ENCODE measurements at places on chromosomes 4 and X.

DNA sequence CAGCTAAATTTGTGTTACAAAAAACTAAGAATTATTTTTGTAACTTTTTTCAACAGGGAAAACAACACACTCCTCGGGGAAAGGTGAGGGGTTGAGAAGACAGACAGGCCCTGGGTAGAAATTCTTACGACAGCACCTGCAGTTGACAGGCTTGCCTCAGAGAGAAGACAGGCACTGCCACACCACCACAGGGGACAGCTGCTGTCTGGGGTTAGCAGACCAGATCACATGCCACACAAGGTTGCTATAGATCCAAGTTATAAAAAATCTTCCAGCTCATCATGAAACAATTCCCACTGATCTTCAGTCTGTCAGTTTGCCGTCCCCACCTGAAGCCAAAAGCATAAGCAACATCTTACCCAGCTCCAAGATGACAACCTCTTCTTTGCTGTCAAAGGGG lies 143.2 kb upstream of the ZCCHC13 start:
- H3K4me3 ChIP-seq = no peak overlapping the region
- no peak for DNase-seq
- H3K36me3 ChIP-seq = no peaks in the 10 kb centered on the region
- no peaks in the 10 kb centered on the region for H3K27me3 ChIP-seq

DNA sequence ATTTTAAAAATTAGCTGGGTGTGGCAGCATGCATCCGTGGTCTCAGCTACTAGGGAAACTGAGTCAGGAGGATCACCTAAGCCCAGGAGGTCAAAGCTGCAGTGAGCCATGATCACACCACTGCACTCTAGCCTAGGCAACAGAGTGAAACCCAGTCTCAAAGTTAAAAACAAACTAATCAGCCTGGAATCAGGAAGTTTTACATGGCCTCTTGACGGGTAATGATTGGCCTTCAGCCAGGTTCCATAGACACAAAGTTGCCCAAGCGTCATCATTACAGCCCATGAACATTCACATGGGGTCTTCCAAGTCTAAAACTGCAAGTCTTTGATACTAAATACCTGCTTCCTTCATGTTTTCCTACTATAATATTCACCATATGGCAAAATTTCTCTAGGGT lies 10.0 kb upstream of the RGN start:
- H3K4me3 ChIP-seq = no peak overlapping the region
- no peak overlapping the region for H3K27ac ChIP-seq
- DNase-seq = no peak
- no peaks in the 10 kb centered on the region for H3K36me3 ChIP-seq
- H3K27me3 ChIP-seq = peaks cover 3% of the 10 kb centered on the region

GRCh38 chr4:118410138-118410537 lies 57.3 kb upstream of the PRSS12 start:
- H3K36me3 ChIP-seq = no peaks in the 10 kb centered on the region
- H3K4me3 ChIP-seq = no peak overlapping the region
- DNase-seq = no peak
- no peaks in the 10 kb centered on the region for H3K27me3 ChIP-seq

GRCh38 chr4:113328514-113328913 lies 279.1 kb downstream of the ANK2 start:
- no peaks in the 10 kb centered on the region for H3K36me3 ChIP-seq
- H3K4me1 ChIP-seq = no peaks in the 10 kb centered on the region
- H3K4me3 ChIP-seq = no peak overlapping the region
- H3K27ac ChIP-seq = no peak overlapping the region
- H3K27me3 ChIP-seq = no peaks in the 10 kb centered on the region
- DNase-seq = no peak

- DNase-seq = no peak
- no peak overlapping the region for H3K4me3 ChIP-seq
- H3K4me1 ChIP-seq = no peaks in the 10 kb centered on the region
- H3K36me3 ChIP-seq = no peaks in the 10 kb centered on the region
- H3K27ac ChIP-seq = no peak overlapping the region
- H3K27me3 ChIP-seq = no peaks in the 10 kb centered on the region
Observed at GRCh38 chrX:50768801-50769200, 45.2 kb downstream of the SHROOM4 start.

DNA sequence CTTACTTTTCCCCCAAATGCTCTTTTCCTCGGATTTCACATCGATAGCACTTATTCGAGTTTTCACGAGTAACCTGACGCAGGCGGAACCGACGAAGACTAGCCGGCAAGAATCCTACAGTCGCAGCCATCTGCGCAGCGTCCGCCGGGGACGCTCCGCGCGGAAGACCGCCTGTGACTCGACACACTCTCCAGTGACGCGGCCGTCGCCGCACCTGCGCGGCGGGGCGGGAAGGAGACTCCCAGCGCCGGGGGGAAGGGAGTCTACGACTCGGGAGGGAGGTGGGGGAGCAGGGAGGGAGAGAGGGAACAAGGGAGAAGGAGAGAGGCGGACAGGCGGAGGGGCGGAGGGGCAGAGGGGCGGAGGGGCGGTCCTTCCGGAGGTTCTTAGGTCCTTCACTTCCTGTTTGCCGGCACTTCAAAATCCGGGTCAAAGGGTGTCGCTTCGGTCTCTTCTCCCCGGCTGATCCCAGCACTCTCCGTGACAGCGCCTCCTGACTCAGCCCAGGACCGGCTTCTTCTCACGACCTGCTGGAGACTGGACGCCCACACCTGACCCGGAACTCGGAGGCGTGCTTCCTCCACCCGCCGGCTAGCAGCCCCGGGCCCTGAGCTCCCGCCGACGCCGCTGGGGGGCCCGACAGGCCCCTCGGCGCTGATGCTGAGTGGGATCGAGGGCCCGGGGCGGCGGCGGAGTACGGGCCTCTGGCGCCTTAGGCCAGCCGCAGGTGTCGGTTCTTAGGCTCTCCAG lies at the start of gene USP38:
USP38 (plus strand) TSS at position 415 of the 750 bp plus-strand sequence. CDS start 534 bp downstream, outside the sequence.
- H3K27ac ChIP-seq = peak within 1 kb of the TSS; percentile 96
- H3K4me1 ChIP-seq = peaks cover 25% of the 10 kb centered on the region
- no peaks in the 10 kb centered on the region for H3K27me3 ChIP-seq
- H3K4me3 ChIP-seq = peak within 1 kb of the TSS; percentile 82
- H3K36me3 ChIP-seq = no peaks in the 10 kb centered on the region

DNA sequence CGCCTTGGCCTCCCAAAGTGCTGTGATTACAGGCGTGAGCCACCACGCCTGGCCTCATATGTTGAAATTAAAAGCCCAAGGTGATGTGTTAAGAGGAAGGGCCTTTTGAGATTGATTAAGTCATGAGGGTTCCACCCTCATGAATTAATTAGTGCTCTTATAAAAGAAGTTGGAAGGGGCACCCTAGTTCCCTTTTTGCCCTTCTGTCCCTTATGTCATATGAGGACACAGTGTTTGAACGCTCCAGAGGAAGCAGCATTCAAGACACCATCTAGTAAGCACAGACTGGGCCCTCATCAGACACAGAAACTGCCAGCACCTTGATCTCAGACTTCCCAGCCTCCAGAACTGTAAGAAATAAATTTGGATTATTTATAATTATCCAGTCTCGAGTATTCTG lies 5.1 kb upstream of the APLN start:
- no peak for DNase-seq
- no peaks in the 10 kb centered on the region for H3K36me3 ChIP-seq

DNA sequence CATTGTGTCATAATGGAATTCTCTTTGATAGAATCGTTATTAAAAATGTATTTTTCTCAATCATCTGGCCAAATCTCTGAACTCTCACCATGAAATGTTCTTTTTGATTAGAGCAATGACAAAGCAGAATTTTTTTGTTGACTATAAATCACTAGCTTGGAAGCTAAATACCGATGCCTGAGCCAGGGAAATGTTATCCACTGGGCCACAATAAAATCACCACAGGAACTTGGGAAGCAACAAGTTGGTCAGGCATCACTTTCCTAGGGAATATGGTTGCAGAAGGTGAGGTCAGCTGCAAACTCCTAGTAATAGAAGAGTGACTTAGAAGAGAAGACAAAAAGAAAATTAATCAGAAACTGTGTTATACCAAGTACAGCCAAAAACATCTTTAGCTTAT lies 60.6 kb upstream of the CFAP47 start:
- H3K4me3 ChIP-seq = no peak overlapping the region
- no peak overlapping the region for H3K27ac ChIP-seq
- no peak for DNase-seq
- no peaks in the 10 kb centered on the region for H3K36me3 ChIP-seq
- H3K4me1 ChIP-seq = no peaks in the 10 kb centered on the region

- H3K4me3 ChIP-seq = peak overlapping the region; percentile 59
- H3K27ac ChIP-seq = no peak overlapping the region
- peak; percentile 83 for DNase-seq
- no peaks in the 10 kb centered on the region for H3K27me3 ChIP-seq
Observed at GRCh38 chrX:275967-276580, 5.1 kb upstream of the PLCXD1 start.

- no peaks in the 10 kb centered on the region for H3K36me3 ChIP-seq
- no peak overlapping the region for H3K4me3 ChIP-seq
- no peaks in the 10 kb centered on the region for H3K4me1 ChIP-seq
Observed at GRCh38 chr4:177967328-177967727, 525.1 kb upstream of the AGA start.

- no peak for DNase-seq
- H3K36me3 ChIP-seq = no peaks in the 10 kb centered on the region
- H3K4me3 ChIP-seq = no peak overlapping the region
Observed at GRCh38 chr4:76569225-76569624, 134.2 kb downstream of the SHROOM3 start.

GRCh38 chrX:69279234-69279633 lies 114.0 kb upstream of the PJA1 start:
- no peaks in the 10 kb centered on the region for H3K27me3 ChIP-seq
- no peaks in the 10 kb centered on the region for H3K4me1 ChIP-seq
- DNase-seq = no peak
- no peaks in the 10 kb centered on the region for H3K36me3 ChIP-seq

- no peak overlapping the region for H3K27ac ChIP-seq
- no peaks in the 10 kb centered on the region for H3K36me3 ChIP-seq
- no peaks in the 10 kb centered on the region for H3K4me1 ChIP-seq
- no peak for DNase-seq
Observed at GRCh38 chr4:53089936-53090729, 228.0 kb downstream of the RASL11B start.

DNA sequence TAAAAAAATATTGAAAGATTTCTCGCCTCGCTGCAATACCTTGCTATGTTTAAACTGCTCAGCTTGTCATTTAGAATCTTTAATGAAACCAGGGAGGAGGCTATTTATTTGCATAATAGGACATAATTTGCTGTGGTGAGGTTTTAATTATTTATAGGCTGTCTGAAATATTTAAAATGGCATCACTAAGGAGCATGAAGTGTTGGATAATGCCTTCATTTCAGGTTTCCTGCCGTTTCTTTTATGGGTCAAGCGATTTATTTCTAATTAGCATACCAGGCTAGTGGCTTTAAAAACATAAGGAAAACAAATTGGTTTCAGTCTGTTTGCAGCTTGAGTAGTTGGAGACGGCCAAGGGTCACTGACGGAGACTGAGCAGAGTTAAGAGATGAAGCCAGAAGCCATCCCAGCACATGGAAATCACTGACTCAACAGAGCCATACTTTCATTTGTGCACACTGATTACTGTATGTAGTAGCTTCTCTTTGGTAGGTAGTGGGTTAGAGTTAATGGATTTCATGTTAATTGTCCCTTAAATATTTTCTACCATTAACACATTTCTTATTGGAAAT lies 1962.4 kb upstream of the TENM3 start:
- no peaks in the 10 kb centered on the region for H3K27me3 ChIP-seq
- H3K27ac ChIP-seq = no peak overlapping the region
- no peaks in the 10 kb centered on the region for H3K36me3 ChIP-seq

GRCh38 chr4:91621446-91621845 lies 682.3 kb upstream of the GRID2 start:
- no peaks in the 10 kb centered on the region for H3K36me3 ChIP-seq
- H3K4me3 ChIP-seq = no peak overlapping the region
- H3K27ac ChIP-seq = no peak overlapping the region
- no peak for DNase-seq

DNA sequence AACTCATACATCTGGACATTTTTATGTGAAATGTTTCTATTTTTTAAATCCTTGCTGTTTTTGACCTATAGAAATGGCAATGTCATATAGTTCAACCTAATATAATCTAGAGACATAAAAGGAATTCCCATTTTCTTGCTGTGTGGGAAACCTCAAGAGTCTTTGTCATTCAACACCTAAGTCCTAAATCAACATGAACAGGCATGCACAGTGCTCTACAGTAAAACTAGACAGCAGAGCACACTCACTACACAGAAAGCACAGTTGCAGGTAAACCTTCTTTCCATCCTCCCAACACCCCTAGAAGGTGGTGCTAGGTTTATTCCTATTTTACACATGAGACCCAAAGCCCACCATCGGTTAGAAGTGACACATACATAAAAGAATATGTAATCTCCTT lies 79.1 kb upstream of the C1QTNF7 start:
- H3K36me3 ChIP-seq = no peaks in the 10 kb centered on the region
- no peak overlapping the region for H3K4me3 ChIP-seq
- H3K27ac ChIP-seq = no peak overlapping the region
- H3K27me3 ChIP-seq = no peaks in the 10 kb centered on the region

DNA sequence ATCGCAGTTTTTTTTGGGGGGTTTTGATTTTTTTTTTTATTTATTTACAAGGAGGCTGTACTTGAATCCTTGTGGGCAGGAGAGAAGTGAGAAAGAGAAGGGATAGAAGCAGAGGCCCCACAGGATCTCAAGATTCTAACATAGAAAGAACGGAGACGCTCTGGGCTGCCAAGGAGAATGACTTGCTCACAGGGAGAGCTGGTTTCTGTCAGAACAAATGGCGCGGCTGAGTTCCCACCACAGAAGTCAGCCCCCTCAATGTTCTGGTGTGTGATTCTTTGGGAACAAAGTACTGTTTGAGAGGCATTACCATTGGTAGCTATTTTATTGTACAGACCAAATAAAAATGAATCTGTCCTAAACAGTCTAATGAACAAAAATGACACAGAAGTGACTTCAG lies 80.6 kb downstream of the ATXN3L start:
- H3K27ac ChIP-seq = no peak overlapping the region
- no peak for DNase-seq
- H3K36me3 ChIP-seq = no peaks in the 10 kb centered on the region
- H3K4me1 ChIP-seq = no peaks in the 10 kb centered on the region
- H3K27me3 ChIP-seq = no peaks in the 10 kb centered on the region
- H3K4me3 ChIP-seq = no peak overlapping the region

DNA sequence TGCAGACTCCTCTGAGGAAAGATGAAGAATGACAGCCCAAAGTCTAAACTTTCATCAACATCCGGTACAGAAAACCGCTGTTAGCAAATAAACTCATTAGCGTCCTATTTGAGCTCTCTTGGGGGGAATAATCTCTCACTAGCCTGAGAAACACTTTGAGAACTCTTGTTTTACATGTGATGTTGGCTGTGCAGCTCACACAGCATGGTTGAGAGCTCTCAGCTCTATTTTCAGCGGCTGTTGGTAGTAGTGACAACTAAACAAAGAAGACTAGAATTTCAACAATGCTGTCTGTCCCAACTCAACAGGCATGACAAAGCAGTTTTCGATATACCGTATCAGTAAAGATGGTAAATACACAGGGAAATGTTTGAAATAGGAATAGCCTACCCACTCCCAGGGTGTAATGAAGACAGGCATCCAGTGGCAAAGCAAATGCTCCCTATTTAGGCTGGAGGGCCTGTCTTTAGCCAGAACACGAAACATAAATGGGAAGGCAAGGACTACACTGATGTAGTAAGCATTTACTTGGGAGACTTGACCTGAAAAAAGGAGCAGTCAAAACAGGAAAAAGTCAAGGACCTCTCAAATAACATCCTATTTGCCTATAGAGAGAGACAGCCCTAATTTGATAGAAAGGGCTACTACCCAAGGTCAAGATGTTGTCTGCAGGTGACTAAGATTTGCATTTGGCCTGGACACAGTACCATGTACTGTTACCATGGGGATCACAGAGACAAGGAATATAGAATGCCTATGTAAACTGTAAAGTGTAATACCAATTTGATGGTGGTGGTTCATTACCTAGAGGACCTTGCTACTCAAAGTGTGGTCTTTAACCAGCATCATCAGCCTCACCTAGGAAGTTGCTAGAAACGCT lies 60.4 kb downstream of the PPEF2 start:
- H3K4me3 ChIP-seq = no peak overlapping the region
- no peaks in the 10 kb centered on the region for H3K27me3 ChIP-seq
- H3K27ac ChIP-seq = peak overlapping the region; percentile 89
- DNase-seq = peak; percentile 73
